ENCODE measurements at places on chromosomes 16 and 17. TPM values are rescaled to one million over a fixed set of nuclear protein-coding genes. Genes with fewer than 3 reads are reported as not detected.

DNA sequence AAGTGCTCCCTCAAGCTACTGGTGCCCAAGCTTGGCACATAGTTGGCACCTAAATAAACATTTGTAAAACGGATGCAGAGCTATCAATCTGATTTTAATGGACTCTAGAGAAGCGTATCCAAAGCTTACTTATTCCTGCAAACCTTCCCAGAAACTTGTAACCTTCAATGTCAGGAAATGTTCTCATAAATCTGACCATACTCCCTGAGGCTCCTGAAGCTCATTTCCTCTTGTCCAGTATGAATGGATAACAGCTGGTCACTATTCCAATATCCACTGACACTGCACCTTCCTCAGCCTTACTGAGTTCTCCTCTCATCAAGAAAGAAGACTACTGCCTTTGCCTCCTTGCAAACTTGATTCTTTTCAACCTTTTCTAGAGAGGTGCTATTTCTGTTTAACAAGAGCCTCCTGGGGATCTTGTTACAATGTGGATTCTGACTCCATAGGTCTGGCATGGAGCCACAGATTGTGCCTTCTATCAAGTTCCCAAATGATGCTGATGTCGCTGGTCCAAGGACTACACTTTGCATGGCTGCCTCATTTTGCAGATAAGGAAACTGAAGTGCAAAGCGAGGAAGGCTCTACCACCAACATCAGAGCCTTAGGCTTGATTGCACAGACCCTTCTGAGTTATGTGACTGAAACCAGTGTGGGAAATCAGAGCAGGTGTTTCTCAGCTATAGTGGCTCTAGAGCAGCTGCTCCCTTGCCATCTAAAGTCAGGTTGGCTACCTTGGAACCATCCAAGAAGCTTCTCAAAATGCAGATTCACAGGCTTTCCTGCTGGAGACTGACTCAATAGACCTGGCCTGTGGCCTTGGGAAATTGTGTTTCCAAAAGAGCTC lies 377.8 kb downstream of the SOX9 start:
- no peak for DNase-seq
- H3K27me3 ChIP-seq: no peaks in the 10 kb centered on the region
- H3K4me1 ChIP-seq: no peaks in the 10 kb centered on the region
- H3K36me3 ChIP-seq: no peaks in the 10 kb centered on the region
- H3K27ac ChIP-seq: no peak overlapping the region
- no peak overlapping the region for H3K4me3 ChIP-seq

- H3K27ac ChIP-seq: peak overlapping the region; percentile 35
- no peaks in the 10 kb centered on the region for H3K27me3 ChIP-seq
- no peaks in the 10 kb centered on the region for H3K36me3 ChIP-seq
- no peak overlapping the region for H3K4me3 ChIP-seq
- peaks cover 31% of the 10 kb centered on the region for H3K4me1 ChIP-seq
Observed at GRCh38 chr16:69089091-69089910, 16.2 kb upstream of the HAS3 start.

- peak overlapping the region; percentile 52 for H3K4me3 ChIP-seq
- peaks cover 36% of the 10 kb centered on the region for H3K4me1 ChIP-seq
- H3K27me3 ChIP-seq: no peaks in the 10 kb centered on the region
Observed at GRCh38 chr17:28372945-28373274, 1.4 kb downstream of the SARM1 start.

- DNase-seq: no peak
- peaks cover 48% of the 10 kb centered on the region for H3K4me1 ChIP-seq
- H3K4me3 ChIP-seq: peak overlapping the region; percentile 88
- H3K27me3 ChIP-seq: no peaks in the 10 kb centered on the region
Observed at GRCh38 chr17:63447471-63448009, 1.4 kb upstream of the CYB561 start.

The ANKRD40CL gene
- total RNA-seq: not detected

The UNC45B gene
- total RNA-seq: not detected

The TMEM98 gene
- total RNA-seq: 70.0 TPM

GRCh38 chr17:48597778-48598631 lies 4.4 kb upstream of the HOXB5 start:
- H3K36me3 ChIP-seq: no peaks in the 10 kb centered on the region
- peak overlapping the region; percentile 79 for H3K27ac ChIP-seq
- H3K4me1 ChIP-seq: peaks cover 23% of the 10 kb centered on the region
- H3K27me3 ChIP-seq: peaks cover 55% of the 10 kb centered on the region

Data from upper lobe of left lung (tissue), 6 donors.